Fibroblast of skin of right biceps (primary cell): ENCODE measurements at places on chromosomes 4 and X.

DNA sequence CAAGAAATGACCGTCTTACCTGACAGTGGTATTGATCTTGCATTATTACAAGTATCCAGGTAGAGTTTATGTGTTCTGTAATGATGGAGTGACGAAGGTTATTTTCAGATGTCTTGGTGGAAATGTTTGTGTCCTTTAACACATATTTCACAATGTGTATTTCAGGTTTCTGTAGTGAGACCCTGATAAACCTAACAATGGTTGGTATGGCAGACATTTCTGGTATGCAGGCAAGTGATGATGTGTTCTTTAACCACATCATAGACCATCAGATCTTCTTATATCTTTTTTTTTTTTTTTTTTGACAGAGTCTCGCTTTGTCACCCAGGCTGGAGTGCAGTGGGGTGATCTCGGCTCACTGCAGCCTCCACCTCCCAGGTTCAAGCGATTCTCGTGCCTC is 14.6 kb upstream of the ATXN3L start:
- DNase-seq, result peak; percentile 42

DNA sequence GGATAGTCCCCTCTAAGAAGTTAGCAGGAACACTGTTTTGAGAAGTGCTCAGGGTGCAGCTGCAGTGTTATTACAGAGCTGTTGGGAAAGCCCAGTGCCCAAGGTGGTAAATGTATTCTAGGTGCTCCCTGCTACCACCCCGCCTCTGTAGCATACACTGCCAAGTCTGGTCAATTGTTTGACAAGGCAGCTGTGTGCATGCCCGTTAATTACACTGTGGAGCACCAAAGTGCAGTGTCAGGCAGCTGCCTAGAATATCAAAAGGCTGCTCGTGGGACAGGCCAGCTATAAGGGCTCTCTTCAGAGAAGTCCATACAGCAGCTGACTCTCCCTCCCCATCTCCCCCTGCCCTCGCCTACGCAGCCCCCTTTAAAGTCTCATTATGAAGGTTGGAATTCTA is 99.9 kb upstream of the KLHL13 start:
- DNase-seq, result no peak

DNA sequence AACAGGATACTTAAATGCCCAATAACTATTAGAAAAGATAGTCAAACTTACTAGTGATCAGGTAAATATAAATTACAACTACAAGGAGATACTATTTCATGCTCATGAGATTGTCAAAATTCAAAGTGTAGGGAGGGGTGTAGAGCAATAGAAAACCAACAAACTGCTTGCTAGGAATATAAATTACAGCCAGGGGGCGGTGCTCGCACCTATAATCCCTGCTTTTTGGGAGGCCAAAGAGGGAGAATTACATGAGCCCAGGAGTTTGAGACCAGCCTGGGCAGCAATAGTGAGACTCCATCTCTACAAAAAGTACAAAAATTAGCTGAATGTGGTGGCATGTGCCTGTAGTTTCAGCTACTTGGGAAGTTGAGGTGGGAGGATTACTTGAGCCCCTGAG is 556.5 kb upstream of the NR3C2 start:
- peak; percentile 31 for DNase-seq

GRCh38 chr4:106261980-106262379 is 54.0 kb downstream of the TBCK start:
- no peak for DNase-seq

DNA sequence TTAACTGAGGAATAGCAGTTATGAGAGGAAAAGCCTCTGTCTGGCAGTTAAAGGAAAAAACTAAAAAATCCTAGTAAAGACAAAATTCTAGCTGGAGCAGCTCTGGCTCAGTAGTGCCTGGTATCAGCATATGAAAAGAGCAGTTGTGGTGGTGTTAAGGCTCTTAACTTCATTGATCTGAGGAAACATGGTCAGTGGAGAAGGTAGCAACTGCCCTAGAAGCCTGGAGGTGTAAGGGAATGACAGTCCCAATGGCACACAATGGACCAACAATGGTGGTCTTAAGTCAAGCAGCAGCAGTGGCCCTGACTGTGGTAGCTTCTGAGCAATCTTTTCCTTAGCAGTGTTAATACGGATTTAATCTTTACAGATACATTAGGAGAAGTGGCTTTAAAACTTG is 189.6 kb upstream of the POF1B start:
- no peak for DNase-seq

DNA sequence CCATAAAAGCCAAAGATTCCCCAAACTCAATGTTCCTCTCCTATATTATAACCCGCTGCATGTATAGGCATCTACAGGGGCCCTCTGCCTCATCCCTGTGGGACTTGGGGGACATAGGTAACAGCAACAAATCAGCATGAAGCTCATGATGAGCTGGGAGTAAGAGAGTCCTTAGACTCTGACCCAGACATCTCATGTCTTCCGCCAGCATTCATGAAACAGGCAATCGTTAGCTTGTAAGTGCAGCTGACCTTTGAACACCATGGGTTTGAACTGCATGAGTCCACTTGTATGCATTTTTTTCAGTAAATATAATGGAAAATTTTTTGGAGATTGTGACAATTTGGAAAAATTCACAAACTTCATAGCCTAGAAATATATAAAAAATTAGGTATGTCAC is 10.4 kb upstream of the SCOC start:
- DNase-seq, result no peak
